ENCODE measurements at places on chromosomes 2 and 18.

DNA sequence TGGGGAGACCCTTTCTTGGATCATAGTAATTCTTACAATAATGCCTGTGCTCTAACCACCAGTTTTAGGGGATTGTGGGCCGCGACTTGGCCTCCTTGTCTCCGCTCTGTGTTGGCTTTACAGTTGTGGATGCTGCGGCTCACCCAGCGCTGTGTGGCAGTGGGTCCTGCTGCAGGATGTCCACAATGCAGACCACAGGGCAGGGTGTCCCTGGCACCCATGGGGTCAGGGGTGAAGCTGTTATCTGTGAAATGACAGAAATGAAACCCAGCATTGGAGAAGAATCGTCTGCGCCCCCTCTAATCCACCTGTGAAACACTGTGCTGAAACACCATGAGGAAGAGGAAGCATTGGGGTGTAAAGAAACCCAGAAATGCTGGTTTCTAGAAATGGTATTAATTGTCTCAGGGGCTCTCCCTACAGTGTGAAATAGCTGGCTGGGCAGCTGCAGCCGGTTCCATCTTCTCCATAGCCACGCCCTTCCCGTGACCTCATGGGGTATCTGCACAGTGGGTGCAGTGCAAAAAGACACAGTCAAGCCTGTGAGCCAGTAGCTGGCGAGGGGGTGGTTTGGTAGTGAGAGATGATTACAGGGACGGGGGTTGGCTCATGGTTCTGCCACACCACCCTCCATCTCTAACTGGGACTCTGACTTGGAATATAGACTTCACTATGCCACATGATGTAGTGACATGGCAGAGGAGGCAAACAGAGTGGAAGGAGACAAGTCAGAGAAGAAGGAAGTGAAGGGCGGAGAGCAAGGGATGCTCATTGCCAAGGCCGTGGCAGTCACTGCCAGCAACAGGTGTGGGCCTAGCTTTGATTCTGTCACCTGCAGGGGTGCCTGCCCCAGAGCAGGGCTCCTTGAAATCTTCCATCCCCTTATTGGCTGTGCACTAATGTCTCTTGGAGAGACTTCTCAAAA is 16.2 kb downstream of the INPP4A start:
- DNase-seq, result peak; percentile 77

DNA sequence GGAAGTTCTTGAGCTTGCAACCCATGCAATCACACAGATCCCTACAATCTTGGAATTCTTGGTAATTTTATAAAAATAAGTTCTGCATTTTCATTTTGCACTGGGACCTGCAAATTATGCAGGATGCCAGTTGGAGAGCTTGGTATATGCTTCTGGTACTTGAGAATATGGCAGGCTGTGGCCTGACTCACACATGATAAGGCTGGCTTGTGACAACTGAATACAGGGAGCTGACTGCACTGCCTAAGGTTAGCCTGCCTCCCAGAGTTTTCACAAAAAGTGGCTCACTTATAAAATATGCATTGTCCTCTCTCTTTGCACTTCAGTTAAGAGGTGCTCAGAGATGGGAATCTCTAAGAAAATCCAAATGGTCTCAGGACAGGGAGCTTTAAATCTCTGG is 265.5 kb upstream of the KCNJ3 start:
- DNase-seq, result no peak

DNA sequence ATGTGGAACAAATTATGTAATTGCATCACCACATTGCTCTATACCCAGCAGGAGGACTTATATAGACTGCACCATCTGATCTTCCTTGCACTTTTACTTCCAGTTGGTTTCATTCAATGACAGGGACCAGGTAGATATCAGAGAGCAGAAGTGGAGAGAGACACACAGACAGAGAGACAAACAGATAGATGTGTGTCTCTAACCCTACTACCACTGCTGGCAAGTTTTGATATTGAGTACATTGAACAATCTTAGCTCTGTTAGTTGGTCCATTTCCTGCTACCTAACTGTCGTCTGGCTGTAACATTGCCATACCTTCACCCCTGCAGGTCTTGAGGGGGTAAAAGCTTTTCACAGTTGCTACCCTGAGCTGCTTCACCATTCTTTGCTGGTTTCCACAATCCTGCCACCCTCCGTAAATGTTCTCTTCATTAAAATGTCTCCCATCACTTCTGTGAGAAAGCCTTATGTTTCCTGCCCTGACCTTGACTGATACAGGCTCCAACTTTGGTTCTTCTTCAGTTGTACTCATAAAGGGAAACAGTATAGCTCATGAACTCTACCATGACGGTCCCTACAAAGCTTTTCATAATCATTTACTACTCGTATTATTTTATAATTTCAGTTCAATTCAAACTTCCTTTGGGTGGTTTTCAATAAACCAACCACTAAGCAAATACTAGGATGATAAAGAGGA is 62.3 kb upstream of the ITGA4 start:
- DNase-seq, result no peak

DNA sequence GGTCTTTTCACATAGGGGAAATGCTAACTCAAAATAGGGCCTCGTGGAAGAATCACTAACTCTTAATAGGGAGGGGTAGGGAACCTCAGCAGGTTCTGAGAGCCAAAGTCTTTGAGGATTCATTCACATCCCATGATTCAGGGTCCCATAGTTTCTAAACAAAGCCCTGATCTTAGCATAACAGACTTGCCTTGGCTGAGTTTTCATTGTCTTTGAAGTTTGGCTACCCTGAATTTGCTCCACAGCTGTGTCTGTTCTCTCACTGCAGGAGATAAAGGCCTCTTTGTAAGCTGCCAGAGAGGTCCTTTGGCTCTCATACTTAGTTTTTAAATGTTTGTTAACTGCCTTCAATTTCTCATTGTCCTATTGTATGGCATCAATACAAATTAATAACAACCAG is 54.5 kb downstream of the ZDBF2 start:
- no peak for DNase-seq

- DNase-seq, result no peak
Measured at GRCh38 chr2:65396348-65397026, 35.9 kb downstream of the SPRED2 start.

DNA sequence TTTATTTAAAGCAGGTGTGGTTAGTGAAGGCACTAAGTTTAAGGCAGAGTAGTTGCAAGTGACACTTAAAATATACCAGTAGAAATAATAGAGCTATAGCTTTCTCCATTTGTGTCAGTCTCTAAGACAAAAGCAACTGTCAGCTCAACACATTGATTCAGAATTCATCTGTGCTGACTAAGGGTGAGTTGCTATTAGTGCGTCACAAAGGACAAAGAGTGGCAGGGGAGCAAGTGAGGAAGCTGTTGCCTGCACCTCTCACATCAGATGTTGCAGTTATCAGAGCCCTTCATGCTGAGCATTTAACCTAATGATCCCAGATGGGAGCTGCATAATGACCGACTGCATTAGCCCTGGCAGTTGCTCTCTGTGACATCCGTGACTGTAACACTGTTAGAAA is 138.6 kb downstream of the DTNA start:
- DNase-seq, result no peak

DNA sequence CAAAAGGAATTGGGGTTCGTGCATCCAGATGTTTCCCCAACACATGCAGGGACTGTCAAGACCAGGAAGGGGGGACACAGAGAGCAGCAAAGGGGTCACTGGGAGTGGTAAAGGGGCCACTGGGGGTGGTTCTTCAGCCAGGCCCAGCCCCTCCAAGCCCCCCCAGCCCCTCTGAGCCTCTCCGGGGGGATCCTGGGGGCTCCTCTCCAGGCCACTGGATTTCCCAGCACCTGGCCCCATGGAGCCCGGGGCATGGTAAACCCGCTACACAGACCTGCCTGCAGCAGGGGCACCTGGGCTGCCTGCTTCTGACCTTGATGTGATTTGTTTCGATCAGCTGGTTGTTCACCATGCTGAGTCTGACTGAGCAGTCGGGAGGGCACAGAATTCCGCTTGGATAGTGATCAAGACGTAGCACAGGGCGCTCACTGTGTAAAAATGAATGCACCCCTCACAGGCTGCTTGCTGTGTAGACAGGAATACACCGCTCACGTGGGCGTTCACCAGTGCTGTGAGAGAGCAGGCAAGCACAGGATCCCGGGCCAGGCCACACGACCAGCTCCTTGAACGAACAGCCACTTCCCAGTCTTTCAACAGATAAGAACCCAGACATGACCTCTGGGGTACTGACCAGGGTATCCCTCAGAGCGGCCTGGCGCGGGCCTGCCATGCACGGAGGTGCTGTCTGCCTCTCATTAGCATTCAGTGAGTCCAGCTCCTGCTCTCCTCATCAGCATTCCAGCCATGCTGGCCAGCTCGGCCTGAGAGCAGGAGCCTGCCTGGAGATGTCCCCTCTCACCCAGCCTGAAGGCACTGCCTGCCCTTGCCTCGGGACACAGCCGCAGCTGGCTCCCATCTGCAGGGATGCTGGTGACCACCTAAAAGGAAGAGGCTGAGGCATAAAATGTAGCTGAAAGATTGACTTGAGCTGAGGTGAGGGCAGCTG is 73.3 kb upstream of the OTOS start:
- DNase-seq, result no peak

- DNase-seq, result no peak
Measured at GRCh38 chr2:178101321-178102079, 10.7 kb upstream of the RBM45 start.

- DNase-seq, result no peak
Measured at GRCh38 chr2:179137200-179137759, 87.3 kb upstream of the CCDC141 start.

GRCh38 chr2:209146682-209147320 is 277.0 kb upstream of the MAP2 start:
- no peak for DNase-seq

DNA sequence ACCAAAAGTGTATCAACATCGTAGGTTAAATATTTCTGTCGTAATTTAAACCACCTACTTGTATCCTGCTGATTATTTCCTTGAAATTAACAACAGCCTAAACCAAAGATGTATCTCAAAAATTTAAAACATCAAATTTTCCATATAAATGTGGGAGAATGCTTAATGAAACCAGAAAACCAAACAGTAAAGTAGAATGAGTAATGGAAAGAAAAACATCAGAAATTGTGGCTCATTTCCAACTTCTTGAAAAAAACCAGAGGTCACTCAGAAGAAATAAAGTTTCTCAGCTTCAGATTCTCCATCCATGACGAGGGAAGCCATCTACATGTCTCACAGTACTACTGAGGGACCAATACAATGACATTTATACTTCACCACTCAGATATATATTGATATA is 296.5 kb downstream of the NOL4 start:
- no peak for DNase-seq

DNA sequence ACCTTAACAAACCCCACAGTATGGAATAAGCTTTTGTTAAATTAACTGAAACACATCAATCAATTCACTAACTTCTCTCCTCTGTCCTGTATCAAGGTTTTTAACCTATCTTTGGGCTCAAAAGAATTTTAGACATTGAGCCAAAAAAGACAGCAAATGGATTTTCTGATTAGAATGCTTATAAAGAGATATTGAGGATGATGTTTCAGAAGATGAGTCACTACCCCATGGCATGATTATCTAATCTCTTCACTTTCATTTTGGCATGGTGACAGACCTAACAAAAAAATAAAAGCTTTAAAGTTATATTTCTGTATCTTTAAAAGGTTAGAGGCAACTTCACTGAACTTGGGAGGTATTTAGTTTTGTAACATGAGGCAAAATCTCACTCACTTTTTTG is 55.5 kb downstream of the SGPP2 start:
- no peak for DNase-seq

DNA sequence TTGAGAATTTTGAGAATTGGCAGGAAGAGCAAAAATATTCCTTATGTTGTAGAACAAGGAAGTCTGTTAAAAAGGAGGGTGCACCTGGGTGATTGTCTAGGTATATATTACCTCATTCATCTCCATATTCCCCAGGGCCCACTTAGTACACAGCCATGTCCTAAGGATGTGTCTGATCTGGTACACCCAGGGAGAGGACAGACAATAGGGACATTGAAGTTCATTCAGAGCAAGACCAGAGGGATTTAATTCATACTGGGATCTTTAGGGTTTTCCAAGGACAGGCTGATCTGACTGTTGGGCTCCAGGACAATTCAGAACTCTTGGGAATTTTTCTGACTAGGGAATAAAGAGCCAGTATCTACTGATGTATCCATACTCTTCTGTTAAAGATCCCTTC is 112.1 kb downstream of the PHLPP1 start:
- no peak for DNase-seq

DNA sequence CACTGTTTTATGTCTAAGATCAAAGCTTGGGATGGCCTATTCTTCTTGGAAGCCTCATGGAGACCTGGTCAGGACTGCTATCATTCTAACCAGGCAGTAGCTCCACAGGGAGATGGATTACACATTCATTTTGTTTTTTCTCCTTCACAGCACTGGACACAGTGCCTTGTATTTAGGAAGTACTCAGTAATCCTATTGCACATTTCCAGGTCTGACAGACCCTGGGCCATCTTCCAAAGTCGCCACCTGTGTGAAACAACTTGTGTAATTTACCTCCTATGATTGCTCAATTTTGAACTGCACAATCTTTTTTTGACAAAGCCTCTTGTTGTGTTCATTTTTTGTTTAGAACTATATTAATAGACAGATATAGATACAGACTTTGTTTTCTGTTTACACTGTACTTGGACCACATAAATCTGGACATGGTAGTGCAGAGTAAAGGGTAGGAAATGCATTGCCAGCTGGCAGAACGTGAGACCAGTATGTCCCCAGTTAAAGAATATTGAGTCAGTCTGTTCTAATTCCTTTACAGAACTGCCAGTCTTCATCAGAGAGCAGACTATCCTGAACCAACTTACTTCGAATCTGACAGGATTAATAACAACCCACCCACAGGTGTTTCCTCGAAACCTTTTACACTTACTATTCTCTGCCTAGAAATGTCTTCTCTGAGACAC is 277.8 kb upstream of the CYRIA start:
- no peak for DNase-seq

DNA sequence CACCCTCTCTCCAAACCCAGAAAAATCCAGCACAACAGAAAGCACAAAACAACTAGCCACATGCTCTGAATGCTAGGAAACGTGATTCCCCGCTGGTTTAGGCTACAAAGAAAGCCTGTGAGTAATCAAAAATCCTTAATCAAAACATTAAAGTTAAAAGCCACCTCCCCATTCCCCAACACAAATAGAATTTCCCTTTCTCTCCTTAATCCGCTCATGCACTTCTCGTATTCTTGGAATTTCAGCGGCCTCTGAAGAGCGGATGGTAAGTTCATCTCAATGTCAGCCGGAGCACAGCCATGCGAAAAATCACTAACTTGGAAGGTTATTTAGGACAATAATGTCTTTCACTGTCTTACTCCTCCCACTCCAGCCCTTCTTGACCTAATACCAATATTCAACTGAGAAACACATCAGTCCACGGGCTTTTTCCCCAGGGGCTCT is 126.7 kb downstream of the OSBPL1A start:
- no peak for DNase-seq

GRCh38 chr2:222290401-222290735 is 8.4 kb downstream of the PAX3 start:
- no peak for DNase-seq

Data from naive B cell (primary cell).